Brain microvascular endothelial cell (primary cell): ENCODE measurements at places on chromosomes 6 and 20.

DNA sequence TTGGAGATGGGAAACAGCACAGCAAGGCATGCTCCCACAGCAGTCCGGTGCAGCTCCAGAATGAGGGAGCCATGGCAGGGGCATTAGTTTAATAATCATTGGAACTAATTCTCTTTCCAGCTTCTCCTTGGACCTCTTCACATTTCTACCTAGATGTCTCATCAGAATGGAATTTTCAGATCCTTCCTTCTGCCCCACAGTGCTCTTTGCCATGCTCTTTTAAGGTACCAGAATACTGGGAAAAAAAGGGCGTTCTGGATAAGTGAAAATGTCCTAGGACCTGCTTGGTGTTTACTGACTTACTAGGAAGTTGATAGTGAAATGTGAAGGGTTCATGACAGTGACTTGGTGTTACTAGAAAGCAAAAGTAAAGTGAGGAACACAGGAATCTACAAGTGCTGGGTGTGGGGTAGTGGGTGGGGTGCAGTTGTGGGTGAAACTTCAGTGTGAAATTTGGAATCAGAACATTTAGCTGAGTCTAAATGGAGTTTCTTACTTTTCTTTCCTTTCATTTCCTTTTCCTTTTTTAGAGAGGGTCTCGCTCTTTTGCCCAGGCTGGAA lies 207.1 kb downstream of the ARID1B start:
- no peak for DNase-seq

- no peak for DNase-seq
These were observed 382.6 kb downstream of the SMOC2 start for GRCh38 chr6:168823397-168824212.

GRCh38 chr6:5506597-5506996 lies 245.3 kb downstream of the FARS2 start:
- DNase-seq: no peak

GRCh38 chr20:1376408-1377270 lies 16.2 kb downstream of the FKBP1A start:
- no peak for DNase-seq

DNA sequence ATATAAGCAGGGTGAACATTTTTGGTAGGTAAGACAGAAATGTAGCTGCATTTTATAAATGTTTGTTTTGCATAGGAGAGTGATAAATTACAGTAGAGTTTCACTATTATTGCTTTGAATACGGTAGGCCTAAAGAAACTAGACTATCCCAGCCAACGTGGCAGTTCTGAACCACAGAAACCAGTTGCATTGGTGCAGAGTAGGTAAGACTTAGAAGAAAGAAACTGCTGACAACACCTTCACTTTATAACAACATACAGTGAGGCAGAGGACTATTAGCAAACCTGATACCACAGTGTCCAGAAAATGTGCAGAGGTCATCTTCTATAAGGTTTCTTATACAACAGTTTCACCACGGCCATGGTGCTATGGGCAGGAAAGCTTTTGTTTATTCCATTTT lies 566.1 kb downstream of the KIF16B start:
- DNase-seq: no peak
